ENCODE measurements at places on chromosomes 13 and 19.

- DNase-seq = no peak
These were observed 403.6 kb downstream of the SPRY2 start for GRCh38 chr13:79937311-79937710.

DNA sequence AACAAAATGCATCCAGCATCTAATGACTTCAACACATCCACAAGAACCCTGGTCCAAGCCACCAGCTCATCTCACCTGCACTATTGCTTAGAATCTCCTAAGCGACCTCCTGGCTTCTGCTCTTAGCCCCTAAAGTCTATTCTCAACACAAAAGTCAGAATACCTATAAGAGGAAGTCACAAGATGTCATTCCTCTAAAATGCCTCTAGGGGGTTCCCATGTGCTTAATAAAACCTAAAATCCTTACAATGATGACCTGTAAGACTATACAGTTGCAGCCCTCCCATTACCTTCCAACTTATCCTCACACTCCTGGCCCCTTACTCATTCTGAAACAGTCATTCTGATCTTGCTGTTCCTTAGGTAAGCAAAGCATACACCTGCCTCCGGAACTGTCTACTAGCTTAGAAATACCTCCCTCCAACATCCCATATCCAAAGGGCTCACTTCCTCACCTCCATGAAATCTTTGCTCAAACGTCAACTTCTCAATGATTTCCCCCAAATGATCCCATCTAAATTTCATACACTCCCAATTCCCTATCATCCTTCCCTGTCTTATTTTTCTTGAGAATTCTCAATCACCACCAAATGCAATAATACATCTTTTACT, 10.0 kb downstream of the ATP7B start:
- no peak for DNase-seq

DNA sequence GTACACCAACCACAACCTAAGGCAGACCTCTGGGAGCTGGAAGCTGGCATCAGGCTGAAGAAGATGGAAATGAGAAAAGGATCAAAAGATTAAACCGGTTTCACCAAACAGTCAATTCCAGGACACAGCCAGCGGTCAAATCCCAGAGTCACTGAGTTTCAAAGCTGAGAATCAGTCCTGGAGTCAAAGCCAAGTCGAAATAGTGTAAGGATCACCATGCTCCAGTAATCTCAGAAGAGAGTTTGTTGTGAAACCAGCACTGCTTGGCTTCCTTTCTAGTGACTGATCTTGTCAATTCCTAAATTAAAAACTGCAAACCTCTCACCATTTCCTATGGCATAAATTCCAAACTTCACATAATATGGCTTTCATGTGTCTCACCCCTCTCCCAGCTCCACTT, 198.8 kb downstream of the GPC6 start:
- DNase-seq = no peak

GRCh38 chr19:15722956-15723355, 4.9 kb upstream of the OR10H2 start:
- DNase-seq = no peak

DNA sequence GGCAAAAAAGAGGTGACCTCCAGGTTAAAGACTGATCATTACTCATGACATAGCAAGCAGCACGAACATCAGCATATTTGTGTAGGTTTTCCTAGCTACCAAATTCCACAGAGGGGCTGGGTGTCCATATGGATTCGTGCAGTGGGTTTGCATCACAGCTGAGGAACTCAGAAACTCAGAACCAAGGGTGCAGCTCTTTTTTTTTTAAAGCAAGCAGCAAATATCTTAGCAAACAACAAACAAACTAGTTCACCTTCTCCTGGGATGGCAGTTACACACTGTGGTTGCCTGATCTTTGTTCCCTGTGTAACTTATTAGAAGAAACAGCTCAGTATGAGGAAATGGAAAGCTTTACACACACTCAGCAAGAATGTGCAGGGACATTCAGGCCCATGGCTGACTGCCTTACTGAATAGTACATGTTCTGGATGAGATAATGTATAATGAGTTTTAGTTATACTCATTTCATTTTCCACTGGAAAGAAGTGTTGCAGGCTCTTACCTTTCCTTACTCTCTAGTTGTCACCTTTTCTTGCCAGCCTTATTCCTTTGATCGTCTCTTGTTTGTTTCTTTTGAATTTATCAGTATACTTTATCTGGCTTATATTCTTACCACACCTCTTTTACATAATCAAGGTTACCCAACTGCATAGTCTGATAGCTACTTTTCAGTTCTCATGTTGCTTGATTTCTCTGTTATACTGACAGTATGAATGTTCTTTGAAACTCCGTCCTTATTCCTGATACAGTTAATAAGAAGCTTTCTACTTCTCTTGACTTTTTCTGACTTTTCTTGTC, 4.3 kb downstream of the NDFIP2 start:
- no peak for DNase-seq

DNA sequence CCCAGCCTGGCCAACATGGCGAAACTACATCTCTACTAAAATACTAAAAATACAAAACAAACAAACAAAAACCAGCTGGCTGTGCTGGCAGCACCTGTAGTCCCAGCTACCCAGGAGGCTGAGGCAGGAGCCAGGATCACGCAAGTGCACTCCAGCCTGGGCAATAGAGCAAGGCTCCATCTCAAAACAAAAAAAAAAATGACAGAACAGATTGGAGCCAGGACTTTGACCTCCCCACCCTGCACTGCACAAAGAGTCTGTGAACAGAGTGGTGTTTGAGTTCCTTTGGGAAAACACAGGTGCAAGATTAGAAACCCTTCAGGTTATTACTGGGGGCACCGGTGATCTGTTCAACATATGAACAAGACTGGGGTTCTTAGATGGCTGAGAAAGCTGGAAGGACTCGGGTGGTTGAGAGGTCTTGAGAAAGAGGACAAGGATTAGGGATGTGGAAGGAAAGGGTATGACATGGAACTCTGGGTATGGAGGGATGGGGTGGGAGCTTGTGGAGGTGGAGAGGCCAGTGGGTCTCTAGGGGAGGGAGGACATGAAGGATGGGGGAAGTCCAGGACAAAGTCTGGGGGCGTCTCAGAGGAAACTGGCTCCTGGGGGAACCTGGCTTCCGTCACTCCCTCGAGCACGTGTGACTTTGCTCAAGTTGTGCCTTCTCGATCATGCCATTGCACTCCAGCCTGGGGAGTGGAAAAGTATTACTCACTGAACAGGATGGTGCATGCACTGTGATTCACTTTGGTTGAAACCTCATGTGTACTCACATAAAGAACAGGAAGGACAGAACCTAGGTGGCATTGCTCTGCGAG, 25.9 kb downstream of the RCN3 start:
- DNase-seq = no peak

DNA sequence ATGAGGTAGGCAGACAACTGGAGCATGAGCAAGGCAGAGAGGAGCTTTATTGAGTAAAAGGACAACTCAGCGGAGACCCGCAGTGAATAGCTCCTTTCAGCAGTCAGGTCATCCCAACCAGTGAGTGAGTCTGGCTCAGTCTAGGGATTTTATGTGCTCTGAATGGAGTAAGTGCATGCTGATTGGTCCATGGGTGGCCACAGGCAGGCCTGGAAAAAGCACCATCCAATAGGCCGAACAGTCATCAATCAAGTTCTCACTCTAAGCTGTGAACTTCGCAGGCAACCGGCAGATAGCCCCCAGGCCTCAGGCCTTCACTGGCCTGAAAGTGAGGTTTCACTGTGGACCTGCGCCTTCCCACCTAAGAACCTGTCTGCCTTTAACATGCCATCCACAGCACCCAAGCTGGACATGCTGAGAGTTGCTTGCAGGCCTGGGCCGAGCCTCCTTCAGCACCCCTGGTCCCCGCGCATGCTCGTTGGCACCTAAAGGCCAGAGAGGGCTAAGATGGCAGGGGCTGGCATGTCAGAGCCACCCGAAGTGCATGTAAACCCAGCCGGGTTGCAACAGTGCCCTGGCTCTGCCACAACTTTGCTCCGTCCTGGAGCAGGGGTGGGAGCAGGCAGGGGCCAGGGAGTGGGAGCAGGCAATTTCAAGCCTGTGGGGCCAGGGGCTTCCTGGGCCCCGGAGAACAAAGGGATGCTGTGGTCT, 698.7 kb downstream of the SLITRK1 start:
- DNase-seq = no peak

DNA sequence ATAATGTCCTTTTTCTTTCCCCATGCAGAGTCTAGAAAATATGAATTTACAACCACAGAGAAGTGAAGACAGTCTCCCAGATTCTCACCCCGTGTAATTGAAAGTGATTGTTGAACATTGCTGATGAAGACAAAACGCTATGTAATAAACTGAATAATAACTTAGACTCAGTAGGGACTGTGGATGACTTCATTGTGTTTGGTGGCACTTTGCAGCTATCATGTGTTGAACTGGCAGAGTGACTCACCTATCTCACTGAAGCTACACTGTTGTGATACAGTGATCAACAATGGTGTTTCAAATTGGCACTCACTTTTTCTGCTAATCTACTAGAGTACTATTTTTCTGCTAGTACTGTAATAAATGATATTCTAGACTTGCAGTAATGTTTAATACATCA, 261.3 kb downstream of the DACH1 start:
- no peak for DNase-seq

GRCh38 chr13:33547035-33547434, 261.5 kb upstream of the STARD13 start:
- no peak for DNase-seq

- DNase-seq = no peak
These were observed 26.8 kb upstream of the ALOX5AP start for GRCh38 chr13:30708541-30708940.

DNA sequence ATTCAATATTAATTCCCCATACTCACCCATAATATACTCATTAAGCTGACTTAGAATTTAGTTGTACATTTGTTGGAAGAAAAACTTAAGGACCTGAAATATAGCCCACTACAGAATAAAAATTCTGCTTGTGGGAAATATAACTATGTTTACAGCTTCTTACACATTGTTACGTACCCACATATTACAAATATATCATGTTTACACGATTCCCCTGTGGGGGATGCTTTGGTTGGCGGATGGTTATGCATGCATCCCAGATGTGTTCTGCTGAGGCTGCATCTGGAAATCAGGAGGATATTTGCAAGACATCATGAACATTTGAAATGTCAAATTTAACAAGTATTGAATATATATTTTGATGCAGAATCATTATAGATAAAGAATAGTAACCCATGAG, 79.5 kb upstream of the KL start:
- no peak for DNase-seq

DNA sequence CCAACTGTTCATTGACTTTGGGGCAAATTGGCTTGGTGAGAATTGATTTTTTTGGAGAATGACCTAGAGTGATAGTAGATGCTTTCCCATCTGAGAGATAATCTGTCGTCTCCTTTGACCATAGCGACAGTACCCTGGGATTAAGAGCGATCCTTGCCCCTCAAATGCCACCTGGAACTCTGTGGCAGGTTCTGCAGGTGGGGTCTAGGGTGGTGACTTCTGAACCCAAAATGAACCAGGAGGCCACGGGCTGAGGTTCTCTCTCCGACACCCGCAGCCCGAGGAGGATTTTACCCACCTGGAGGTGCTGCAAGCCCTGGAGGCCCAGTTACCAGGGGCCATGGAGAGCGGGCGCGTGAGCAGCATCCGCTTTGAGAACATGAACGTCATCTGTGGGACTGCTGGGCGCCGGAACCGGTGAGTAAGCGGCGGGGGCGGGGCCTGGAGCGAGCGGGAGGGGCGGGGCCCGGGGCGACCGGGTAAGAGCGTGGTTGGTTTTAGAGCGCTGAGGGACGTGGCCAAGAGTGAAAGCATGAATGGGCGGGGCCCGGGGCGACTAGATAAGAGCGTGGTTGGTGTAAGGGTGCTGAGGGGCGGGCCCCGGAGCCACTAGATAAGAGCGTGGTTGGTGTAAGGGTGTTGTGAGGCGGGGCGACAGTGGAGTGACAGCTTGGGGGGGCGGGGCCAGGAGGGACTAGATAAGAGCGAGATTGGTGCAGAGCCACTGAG, 8.6 kb downstream of the C19orf81 start:
- DNase-seq = peak; percentile 100

DNA sequence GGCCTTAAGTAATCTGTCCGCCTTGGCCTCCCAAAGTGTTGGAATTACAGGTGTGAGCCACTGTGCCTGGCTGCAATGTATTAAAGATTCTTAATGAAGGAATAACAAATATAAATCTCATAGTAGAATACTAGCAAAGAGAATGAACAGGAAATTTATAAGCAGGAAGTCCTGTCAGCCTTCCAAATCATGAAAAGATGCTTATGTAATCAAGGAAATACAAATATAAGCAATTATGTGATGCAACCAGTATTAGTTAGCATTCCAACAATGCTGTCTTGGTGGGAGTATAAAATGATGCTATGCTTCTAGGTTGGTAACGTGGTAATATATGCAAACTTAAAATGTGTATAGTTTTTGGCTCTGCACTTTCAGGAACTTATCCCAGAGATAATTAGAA, 133.8 kb downstream of the PDS5B start:
- no peak for DNase-seq

DNA sequence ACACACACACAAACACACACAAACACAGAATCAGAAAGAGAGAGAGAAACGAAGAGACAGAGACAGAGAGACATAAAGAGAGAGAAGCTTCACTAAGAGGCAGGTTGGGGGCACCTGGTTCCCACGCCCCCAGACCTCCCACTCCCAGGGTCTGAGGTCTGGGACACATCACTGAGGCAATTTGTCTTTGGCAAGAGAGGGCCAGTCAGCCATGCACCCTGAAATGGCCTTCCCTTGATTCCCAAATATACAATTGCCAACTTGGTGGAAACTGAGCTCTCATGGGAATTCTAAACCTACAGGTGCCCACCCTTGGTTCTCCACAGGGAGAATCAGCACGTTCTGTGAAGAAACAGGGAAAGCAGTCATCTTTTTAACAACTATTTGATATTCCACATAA, 79.5 kb downstream of the COL4A1 start:
- DNase-seq = no peak

- peak; percentile 90 for DNase-seq
These were observed 40.3 kb downstream of the ANKRD10 start for GRCh38 chr13:110874508-110874960.

GRCh38 chr19:54029301-54029700, 34.4 kb downstream of the VSTM1 start:
- no peak for DNase-seq

DNA sequence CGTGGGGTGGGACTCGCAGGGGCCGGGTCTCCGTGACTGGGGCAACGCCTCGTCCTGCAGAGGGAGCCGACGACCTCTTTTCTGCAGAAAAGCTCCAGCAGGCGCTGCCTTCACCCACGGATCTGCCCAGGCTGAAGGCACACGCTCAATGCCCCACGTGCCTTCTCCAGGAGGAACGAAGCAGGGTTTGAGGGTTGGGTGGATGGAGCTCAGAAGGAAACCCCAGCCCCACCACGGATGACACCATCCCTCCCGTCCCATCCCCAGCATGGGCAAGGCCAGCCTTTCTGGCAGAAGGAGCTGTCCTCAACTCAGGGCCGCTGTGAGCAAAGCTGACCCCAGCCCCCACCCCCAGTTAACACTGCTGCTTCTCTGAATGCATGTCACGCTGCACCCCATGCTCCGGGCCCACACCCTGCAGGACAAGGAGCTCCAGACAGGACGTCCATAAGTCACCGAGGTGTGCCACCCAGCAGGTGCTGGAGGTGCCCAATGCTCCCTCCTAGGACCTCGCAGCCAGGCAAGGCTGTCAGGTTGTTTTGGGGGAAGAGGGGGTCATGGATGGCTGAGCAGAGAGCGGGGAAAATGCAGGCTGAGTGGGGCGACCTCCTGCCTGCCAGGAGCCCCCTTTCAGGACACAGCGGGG, 7.4 kb downstream of the C19orf25 start:
- no peak for DNase-seq
